ENCODE measurements at places on chromosomes 16 and 17.

- DNase-seq, result no peak
These were observed 7.9 kb upstream of the TMEM220 start for GRCh38 chr17:10737736-10738135.

- DNase-seq, result no peak
These were observed 39.7 kb downstream of the ARHGAP17 start for GRCh38 chr16:24975428-24975889.

DNA sequence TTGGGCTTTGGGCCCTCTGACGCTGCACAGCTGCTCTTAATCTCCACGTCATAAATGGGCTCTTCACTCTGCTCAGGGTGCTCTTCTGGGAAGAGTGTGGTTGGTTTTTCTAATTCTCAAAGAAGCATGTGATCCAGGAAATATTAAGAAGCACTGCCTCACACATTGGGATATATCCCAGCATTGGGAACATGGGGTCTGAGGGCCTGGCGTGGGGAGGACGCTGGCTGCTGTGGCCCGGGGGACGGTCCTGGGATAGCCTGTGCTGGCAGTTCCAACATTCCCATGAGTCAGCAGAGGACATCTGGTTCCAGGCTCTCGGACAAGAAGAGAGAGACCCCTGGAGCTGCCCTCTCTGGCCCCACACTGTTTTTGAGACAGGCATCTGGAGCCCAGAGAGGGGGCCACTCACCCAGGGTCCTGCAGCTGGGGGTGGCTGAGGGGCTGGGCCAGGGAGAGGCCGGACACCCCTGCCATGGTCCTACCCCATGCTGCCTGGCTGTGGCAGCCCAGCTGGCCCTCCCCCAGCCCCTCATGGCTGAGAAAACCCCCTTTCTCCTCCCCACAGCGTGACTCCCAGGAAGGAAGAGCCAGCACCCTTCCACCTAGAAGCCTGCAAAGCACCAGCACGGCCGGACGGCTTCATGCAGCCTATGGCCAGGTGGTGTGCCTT lies 58.8 kb downstream of the NT5M start:
- no peak for DNase-seq

DNA sequence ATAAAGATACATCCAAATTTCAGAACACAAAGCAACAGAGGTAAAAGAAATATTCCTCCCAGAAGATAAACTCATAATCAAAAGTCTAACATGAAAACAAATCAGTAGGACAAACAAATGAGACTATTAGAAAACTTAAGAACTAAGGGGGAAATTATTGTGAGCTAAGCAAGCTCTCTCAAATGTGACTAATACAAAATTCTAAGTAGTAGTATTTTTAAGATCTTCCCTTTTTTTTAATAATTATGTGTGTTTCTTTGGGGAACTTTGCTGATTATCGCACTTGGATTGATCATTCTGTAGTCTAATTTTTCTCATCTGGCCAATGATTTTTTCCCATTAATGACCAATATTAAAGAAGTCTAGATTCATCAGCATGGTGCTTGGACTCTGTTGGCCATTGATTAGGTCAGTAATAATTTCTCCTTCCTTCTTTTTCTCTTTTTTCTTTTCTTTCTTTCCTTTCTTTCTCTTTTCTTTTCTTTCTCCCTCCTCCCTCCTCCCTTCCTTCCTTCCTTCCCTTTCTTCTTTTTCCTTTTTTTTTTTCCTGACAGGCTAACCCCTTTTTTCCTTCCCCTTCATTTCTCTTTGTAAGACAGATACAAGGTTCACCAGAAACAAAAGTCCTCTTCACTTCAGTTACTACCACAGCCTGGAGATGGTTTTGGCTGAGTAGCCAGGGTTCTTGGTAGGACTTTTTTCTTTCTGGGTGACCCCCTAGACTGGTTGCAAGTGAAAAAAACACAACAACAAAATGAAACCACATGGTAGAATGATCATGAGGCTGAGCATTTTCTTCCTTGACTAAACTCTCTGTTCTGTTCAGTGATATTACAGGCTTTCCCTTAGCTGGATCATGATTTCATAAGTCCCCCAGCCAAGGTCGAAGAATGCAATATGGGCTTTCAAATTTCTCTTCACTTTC lies 2.9 kb upstream of the ABCA6 start:
- DNase-seq, result no peak

GRCh38 chr17:29263916-29264315 lies 17.3 kb downstream of the CRYBA1 start:
- DNase-seq, result no peak

- no peak for DNase-seq
These were observed 12.1 kb downstream of the GLP2R start for GRCh38 chr17:9837551-9838471.

DNA sequence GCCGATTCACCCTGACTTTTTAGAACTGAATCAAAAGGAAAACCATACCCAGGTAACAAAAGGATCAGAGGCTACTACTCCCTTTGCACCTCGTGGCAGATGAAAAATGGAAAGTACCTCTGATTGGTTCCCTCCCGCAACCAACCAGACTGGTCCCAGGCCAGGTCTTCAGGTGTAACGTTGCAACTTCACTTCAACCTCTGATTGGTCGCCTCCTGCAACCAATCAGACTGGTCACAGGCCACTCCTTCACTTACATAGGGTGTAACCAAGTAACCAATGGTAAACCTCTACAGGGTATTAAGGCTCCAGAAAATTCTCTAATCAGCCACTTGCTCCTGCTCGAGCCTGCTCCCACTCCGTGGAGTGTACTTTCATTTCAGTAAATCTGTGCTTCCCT lies 89.4 kb downstream of the ADCY9 start:
- no peak for DNase-seq

DNA sequence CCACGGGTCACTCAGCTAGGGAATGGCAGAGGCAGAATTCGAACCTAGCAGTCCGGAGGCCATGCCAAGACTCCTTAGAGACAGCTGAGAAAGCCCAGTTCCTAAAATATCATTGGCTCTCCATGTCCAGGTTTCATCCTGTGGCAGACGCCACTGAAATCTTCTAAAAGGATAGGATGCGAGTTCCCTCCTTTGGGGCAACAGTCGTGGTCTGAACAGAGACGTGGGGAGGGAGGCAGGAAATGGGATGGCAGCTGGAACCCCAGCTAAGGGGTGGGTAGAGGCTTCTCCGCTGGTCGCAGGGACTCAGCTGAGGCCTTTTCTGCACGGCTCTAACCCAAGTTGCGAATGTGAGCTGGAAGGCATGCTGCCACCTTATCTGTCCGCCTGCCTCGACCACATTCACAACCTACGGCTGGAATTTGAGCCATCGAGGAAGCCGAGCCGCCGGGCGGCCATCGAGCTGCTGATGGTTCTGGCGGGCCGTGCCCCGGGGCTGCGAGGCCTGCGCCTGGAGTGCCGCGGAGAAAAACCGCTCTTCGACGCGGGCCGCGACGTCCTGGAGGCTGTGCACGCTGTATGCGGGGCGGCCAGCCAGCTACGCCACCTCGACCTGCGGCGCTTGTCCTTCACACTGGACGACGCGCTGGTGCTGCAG lies 1.9 kb upstream of the HSF4 start:
- no peak for DNase-seq

DNA sequence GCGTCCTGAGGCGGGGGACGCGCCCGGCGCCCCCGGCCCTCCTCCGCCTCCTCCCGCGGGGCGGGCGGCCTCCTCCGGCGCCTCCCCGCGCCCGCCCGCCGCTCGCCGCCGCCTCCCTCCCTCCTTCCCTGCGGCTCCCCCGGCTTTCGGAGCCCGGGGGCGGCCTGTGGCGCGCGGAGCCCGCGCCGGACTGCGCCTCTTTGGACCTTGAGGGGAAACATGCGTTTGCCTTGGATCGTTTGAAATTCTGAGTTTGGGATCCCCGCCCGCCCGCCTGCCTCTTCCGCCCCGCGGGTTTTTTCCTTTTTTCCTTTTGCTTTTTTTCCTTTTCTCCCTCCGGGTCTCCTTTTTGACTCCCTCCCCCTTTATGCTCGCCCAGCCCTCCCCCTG lies 390 bp downstream of the ZNRF1 start:
- no peak for DNase-seq

DNA sequence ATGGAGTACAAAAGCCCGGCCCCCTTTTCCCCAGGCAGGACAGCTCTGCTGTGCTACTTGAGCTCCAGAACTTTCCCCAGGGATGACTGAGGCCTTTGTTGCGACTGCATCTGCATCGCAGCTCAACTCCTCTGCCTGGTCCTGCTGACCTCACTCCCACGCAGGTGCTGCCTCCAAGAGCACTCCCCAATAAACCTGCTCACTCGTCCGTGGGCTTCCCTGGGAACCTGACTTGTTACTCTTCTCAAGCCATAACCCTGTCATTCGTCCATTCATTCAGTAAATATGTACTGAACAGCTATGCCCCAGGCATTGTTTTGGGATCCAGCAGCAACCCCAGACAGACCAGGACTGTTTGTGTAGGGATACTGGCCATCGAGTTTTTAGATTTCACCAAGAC lies 11.6 kb upstream of the RMI2 start:
- DNase-seq, result no peak

GRCh38 chr16:9689597-9689996 lies 492.6 kb downstream of the GRIN2A start:
- DNase-seq, result no peak

Data from NCI-H1417 treated with DMSO at 0.1 percent for 48 hours (cell line).